ENCODE measurements at places on chromosomes 7 and 10. TPM values are rescaled to one million over a fixed set of nuclear protein-coding genes. Genes with fewer than 3 reads are reported as not detected.

The TAS2R5 gene
- 0.22 TPM for polyA plus RNA-seq

The LDB3 gene
- polyA plus RNA-seq: 0.08 TPM

The DNAH11 gene
- 1.3 TPM for polyA plus RNA-seq

The DEPP1 gene
- 13.8 TPM for polyA plus RNA-seq

The SLC26A3 gene
- not detected for polyA plus RNA-seq

The NAT16 gene
- polyA plus RNA-seq: not detected

The NEUROG3 gene
- polyA plus RNA-seq: not detected

The SPDYE18 gene
- polyA plus RNA-seq: not detected

The GIMAP8 gene
- not detected for polyA plus RNA-seq

The FUOM gene
- 21.5 TPM for polyA plus RNA-seq

The CREB5 gene
- 19.2 TPM for polyA plus RNA-seq

The OPN1SW gene
- 2.2 TPM for polyA plus RNA-seq

The INSYN2A gene
- polyA plus RNA-seq: 0.54 TPM

The TSPAN12 gene
- polyA plus RNA-seq: 0.70 TPM

The CDH23 gene
- 0.08 TPM for polyA plus RNA-seq

The UPK3BL2 gene
- polyA plus RNA-seq: 0.83 TPM

Data from GM23248 (cell line).